ENCODE measurements at places on chromosomes 7 and 10.
A peak's percentile ranks its signal among the peaks of the same experiment; 100 is the strongest.

- no peaks in the 10 kb centered on the region for H3K4me1 ChIP-seq
- no peak for DNase-seq
- no peaks in the 10 kb centered on the region for H3K36me3 ChIP-seq
- H3K27me3 ChIP-seq: peaks cover 4% of the 10 kb centered on the region
Observed at GRCh38 chr10:2856598-2856997, 210.8 kb upstream of the PFKP start.

- H3K27me3 ChIP-seq: no peaks in the 10 kb centered on the region
- peaks cover 13% of the 10 kb centered on the region for H3K36me3 ChIP-seq
- no peak overlapping the region for H3K27ac ChIP-seq
- peaks cover 29% of the 10 kb centered on the region for H3K4me1 ChIP-seq
Observed at GRCh38 chr7:1990001-1990670, 242.6 kb downstream of the MAD1L1 start.

- H3K4me3 ChIP-seq: no peak overlapping the region
- H3K27me3 ChIP-seq: no peaks in the 10 kb centered on the region
- H3K4me1 ChIP-seq: no peaks in the 10 kb centered on the region
- DNase-seq: no peak
- no peak overlapping the region for H3K27ac ChIP-seq
- H3K36me3 ChIP-seq: no peaks in the 10 kb centered on the region
Observed at GRCh38 chr10:52778511-52779392, 6.2 kb upstream of the MBL2 start.

DNA sequence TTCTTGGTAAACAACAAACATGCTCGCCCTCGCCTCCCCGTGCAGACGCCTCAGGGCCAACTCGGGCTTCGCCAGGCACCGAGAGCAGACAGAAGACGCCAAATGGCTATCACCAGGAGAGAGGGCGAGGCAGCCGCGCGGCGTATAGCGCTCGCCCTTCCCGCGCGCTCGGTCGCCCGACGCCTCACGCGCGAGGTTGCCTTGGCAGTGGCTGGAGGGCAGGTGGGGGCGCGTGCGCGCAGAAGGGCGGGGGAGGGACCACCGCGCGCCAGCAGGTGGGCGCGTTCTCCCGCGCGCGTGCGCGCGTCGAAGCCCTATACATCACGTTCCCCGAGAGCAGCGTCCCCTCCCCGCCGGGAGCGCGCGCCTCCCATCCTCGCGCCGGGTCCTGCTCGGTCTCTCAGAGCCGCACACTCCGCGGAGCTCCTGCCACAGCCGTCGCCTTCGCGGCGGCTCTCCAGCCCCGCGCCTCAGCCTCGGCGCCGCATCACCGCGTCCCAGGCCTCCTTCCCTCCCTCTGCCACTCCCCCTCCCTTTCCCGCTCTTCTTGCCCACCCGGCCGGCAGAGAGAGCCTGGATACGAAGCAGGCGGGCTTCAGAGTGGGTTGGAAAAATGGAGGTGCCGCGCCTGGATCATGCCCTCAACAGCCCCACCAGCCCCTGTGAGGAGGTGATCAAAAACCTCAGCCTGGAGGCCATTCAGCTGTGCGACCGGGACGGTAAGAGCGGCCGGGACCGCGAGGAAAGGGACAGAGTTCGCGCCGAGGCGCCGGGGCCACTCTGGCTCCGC, at the start of gene PHYHIPL:
PHYHIPL (plus strand) TSS at position 403 of the 790 bp plus-strand sequence; CDS start at position 614, 211 bp downstream.
- DNase-seq: no peak
- H3K4me3 ChIP-seq: peak within 1 kb of the TSS; percentile 43
- H3K27me3 ChIP-seq: peaks cover 13% of the 10 kb centered on the region
- H3K27ac ChIP-seq: peak within 1 kb of the TSS; percentile 11

- H3K4me3 ChIP-seq: peak overlapping the region; percentile 97
- peak overlapping the region; percentile 97 for H3K27ac ChIP-seq
- no peaks in the 10 kb centered on the region for H3K27me3 ChIP-seq
- no peak for DNase-seq
- peaks cover 41% of the 10 kb centered on the region for H3K4me1 ChIP-seq
Observed at GRCh38 chr7:12687718-12688171, 312 bp downstream of the ARL4A start.

Measured in activated CD8-positive, alpha-beta T cell treated with anti-CD3 and anti-CD28 coated beads, Interleukin-2, amount 10 ng/mL, durations not matched to agents 7 days and 5 days (primary cell).